ENCODE measurements at places on chromosomes 6 and 20. TPM values are rescaled to one million over a fixed set of nuclear protein-coding genes. Genes with fewer than 3 reads are reported as not detected.

The TPMT gene
- 8.8 TPM for total RNA-seq

GRCh38 chr6:158382491-158382890 is 70.2 kb downstream of the TULP4 start:
- DNase-seq: no peak

GRCh38 chr6:31156641-31157040 is 961 bp downstream of the CCHCR1 start:
- DNase-seq: no peak

GRCh38 chr6:170174771-170175643 is 115.9 kb downstream of the DLL1 start:
- DNase-seq: no peak

DNA sequence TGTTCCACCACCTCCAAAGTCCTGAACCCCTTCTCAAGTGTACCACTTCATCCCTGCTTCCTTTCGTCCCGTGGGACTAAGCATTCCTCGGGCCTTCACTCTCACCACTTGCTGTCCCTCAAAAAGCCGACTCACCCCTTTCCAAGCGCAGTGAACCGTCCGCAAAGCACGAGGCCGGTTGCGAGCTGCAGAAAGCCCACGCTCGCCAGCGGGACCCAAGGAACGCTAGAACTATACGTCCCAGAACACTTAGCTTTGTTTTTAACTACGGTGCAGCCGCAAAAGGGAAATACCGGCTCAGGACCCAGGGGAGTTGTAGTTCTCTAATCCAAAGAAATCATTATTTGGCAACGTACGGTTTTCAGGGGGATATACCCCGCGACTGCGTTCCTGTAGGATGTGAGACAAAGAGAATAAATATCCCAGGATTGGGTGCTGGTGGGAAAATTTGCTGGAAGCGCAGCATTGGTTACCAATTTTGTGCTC is 416 bp upstream of the POLR1H start:
- DNase-seq: no peak

The SLC22A2 gene
- total RNA-seq: not detected

DNA sequence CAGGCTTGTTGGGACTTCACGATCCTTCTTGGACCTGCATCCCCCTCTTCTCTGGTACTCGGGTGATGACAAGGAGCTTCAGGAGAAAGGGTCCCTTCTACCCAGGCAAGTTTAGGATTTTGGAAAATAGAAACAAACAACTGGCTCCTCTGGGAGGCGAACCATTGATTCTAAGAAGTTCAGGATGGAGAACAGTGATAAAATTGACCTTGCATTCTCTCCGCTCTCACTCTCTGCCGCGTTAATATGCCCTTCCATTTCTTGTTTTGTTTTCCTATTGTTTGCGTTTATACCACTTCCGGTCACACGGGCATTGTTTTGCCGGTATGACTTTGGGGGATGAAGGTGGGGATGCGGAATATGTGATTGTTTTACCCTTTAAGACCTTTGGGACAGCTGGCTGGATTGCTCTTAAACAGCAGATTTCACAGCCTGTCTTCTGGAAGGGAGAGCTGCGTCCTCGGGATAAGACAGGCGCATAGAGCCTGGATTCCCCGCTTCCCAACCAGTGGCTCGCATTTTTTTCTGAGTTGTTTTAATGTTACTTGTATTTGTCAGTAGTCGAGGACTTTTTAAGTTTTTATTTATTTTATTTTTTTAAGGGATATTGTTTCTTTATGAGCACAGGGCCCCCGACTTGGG is 144.3 kb upstream of the ZNF184 start:
- no peak for DNase-seq

The SLC26A8 gene
- 0.33 TPM for total RNA-seq

DNA sequence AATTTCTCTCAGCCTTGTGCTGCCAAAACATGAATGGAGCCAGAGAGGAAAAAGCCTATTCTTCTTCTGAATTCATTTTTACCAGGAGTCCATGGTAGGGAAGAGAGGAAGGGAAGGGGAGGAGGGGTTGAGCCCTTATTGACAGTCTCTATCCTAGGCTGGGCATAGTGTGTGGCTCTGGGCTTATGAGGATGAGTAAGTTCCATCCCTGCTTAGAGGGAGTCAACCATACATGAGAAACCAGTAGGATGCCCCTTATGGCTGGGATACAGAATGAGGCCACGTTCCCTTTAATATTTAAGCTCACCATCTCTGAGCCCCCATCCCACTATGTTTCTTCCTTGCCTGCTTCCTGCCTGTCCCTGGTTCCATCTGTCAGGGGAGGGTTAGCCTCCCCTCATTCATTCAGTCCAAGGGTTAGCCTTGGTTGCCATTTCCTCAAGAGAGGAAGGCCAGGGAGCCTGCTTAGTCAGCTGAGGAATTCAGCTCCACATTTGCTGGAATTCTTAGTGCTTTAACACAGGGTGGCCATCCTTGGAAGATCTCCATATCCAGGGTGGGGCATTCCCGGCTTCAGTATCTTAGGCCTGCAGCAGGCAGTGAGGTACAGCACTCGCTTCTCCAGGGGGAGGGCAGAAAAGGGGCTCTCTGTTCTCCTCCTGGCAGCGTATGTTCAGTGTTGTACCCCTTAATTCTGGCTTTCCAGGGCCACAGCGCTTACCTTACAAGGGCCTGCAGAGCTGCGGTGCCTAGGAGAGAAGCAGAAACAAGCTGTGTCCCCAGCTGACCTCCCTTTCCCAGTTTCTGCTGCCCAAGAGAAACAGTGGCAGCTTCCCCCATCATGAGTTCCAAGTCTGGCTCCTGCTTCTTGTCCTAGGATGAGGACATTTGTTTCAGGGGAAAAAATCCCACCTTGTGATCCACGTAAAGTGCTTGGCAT is 12.5 kb downstream of the SIRT5 start:
- DNase-seq: no peak

GRCh38 chr6:127332383-127332961 is 10.9 kb downstream of the ECHDC1 start:
- DNase-seq: no peak

The HCK gene
- total RNA-seq: not detected

GRCh38 chr6:20571261-20571660 is 37.0 kb downstream of the CDKAL1 start:
- no peak for DNase-seq

The ARG1 gene
- total RNA-seq: not detected

The EPPIN gene
- not detected for total RNA-seq

The ANGPT4 gene
- 0.07 TPM for total RNA-seq

DNA sequence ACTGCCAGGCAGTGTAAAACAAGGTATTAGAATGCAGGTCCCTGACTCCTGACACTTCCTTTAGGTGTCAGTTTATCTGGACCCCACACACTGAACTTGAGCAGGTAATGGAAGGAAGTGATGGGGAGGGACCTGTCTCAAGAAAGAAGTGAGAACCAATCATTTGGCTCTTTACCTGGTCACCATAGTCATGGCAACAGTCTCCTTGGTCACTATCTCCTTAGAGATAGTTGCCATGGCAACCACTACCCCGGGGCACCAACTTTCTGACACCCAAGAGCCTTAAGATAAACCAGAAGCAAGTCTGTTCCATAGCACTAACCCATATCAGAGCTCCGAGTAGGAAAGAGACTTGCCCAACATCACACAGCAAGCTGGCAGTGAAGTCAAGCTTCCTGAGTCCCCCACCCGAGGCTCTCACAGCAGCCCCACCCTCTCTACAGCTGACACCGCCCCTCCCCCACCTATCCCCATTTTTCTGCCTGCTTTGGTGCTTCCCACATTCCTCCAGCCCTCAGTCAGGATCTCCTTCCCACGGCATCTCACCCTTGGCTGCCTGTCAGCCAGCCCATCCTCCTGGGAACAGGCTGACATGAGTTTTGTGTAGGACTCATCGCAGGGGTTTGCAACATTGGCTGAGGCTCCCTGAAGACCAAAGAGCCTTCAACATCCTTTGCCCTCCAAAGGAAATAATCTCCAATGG is 16.3 kb upstream of the HM13 start:
- DNase-seq: no peak

- DNase-seq: no peak
Measured at GRCh38 chr20:38275815-38276550, 15.4 kb upstream of the KIAA1755 start.

- DNase-seq: no peak
Measured at GRCh38 chr20:50595988-50596693, 86.0 kb downstream of the PTPN1 start.

Data from neural crest cell (in vitro differentiated cells).